ENCODE measurements at places on chromosomes 4 and X. TPM values are rescaled to one million over a fixed set of nuclear protein-coding genes. Genes with fewer than 3 reads are reported as not detected.

DNA sequence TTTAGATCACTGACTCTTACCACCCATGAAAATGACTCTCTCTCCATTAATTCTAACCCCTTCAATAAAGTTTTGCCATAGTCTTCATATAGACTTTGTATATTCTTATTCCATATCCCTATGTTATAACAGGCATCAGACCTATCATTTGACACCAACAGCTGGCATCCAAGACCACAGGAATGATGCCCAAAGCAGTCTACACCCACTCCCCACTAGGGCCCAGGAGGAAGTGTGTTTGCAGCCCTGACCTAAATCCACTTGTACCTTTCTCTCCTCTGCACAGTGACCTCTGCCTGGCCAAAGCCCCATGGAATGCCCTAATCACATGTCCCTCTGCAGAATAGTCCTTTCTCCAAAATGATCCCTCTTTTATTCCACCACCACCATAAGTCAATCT lies 219.2 kb downstream of the CBR4 start:
- no peak for DNase-seq
- no peaks in the 10 kb centered on the region for H3K4me1 ChIP-seq
- no peaks in the 10 kb centered on the region for H3K36me3 ChIP-seq
- H3K27me3 ChIP-seq = no peaks in the 10 kb centered on the region
- no peak overlapping the region for H3K4me3 ChIP-seq

RNF150 gene
- total RNA-seq = 53.3 TPM

AADAT gene
- total RNA-seq = 6.3 TPM

DNA sequence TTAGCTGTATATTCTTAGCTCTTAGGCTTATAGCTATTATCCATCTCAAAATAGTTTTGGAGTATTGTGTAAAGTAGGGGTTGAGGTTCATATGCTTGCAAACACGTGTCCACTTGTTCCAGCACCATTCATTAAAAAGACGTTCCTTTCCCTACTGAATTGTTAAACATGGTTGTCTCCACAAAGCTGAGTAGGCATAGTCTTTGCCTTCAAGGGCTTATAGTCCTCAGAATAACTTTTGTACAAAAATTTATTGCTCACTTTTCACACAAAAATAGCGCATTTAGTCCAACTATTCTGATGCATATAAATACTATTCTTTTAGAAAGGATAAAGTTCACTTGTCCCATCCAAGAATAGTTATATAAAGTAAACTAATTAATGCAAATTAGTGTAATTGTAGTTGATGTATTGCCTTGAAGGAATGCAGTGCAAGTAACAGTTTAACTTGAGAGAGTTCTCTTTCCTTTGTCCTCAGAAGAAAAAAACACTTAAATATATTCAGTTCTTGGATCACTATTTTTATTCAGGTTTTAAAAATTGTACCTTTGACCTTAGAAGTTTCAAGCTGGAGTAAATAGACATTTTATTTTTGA lies 14.1 kb downstream of the LRIT3 start:
- no peaks in the 10 kb centered on the region for H3K4me1 ChIP-seq
- no peaks in the 10 kb centered on the region for H3K27me3 ChIP-seq
- no peaks in the 10 kb centered on the region for H3K36me3 ChIP-seq
- H3K4me3 ChIP-seq = no peak overlapping the region
- no peak overlapping the region for H3K27ac ChIP-seq
- DNase-seq = no peak

DNA sequence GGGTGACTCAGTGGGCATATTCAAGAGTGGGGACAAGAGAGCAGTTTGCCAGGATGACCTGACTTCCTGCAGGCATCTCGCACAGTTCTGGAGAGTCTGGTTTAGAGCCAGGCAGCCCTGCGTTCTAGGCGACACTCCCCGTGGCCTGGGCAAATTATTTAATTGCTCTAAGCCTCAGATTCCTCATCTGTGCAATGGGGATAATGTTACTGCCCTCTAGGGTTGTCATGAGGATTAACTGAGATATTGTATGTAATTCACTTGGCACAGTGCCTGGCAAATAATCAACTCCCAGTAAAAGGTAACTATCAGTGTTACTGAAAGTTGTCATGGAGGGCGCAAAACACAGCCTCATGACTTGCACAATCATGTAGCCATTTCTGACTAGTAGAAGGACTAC lies 48.8 kb upstream of the PITX2 start:
- no peak overlapping the region for H3K27ac ChIP-seq
- H3K4me3 ChIP-seq = no peak overlapping the region
- no peaks in the 10 kb centered on the region for H3K4me1 ChIP-seq
- no peaks in the 10 kb centered on the region for H3K36me3 ChIP-seq
- DNase-seq = no peak

DGKK gene
- not detected for total RNA-seq

DNA sequence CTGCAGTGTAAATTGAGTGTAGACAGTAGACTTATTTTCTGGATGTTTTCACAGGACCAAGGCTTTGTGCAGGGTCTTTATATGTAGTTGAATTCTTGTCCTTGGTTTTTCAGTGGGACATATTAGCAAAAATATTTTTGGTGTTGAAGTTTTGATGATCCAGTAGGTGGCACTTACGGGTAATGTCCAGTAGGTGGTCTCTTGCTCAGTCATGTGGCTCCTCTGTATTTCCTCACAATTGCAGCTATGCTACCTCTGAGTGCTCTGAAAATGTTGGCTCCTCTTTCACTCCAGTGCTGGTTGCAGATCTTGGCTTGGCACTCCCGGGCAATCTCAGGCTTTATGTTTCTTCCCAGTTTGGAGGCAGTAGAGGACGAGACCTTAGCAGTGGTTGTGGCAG lies 419.8 kb upstream of the AMOT start:
- H3K4me3 ChIP-seq = no peak overlapping the region
- H3K27ac ChIP-seq = no peak overlapping the region
- no peaks in the 10 kb centered on the region for H3K27me3 ChIP-seq
- H3K36me3 ChIP-seq = no peaks in the 10 kb centered on the region
- H3K4me1 ChIP-seq = no peaks in the 10 kb centered on the region

CLCN5 gene
- total RNA-seq = 4.4 TPM
